Mucosa of gallbladder (tissue), 1 donor: ENCODE measurements at places on chromosomes 1 and 21. TPM values are rescaled to one million over a fixed set of nuclear protein-coding genes. Genes with fewer than 3 reads are reported as not detected.

The HDAC1 gene
- total RNA-seq, result 166 TPM

The BCAR3 gene
- total RNA-seq, result 51.8 TPM

The NEXN gene
- total RNA-seq, result 36.5 TPM

The GRHL3 gene
- 1.4 TPM for total RNA-seq

The TEX38 gene
- 0.35 TPM for total RNA-seq
